ENCODE measurements at places on chromosomes 1 and 21. TPM values are rescaled to one million over a fixed set of nuclear protein-coding genes. Genes with fewer than 3 reads are reported as not detected.

FMOD gene
- polyA plus RNA-seq = 40.0 TPM

FAM167B gene
- polyA plus RNA-seq = 13.3 TPM

DENND2D gene
- polyA plus RNA-seq = 15.2 TPM

GBP2 gene
- polyA plus RNA-seq = 2.8 TPM

RPS6KA1 gene
- polyA plus RNA-seq = 17.0 TPM

ARHGAP29 gene
- polyA plus RNA-seq = 92.2 TPM

LCE2A gene
- not detected for polyA plus RNA-seq

DNA sequence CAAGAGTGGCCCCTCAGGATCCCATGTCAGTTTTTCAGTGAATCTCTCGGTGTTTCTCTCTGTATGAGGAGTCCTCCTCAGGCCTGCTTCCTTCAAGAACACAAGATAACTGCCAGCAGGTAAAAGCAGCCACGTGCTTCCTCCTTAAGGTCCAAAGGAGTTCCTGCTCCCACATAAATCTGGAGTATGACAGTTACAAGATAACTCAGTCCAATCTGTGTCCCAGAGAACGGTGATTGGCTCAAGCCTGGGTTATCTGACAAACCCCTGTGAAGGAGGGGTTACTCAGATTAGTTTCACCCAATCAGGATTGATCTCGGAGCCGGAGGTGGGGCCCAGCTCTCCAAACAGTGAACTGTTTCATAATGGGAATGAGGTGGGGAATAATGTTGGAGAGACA is 5.8 kb upstream of the ANKRD13C start:
- DNase-seq = no peak

DNA sequence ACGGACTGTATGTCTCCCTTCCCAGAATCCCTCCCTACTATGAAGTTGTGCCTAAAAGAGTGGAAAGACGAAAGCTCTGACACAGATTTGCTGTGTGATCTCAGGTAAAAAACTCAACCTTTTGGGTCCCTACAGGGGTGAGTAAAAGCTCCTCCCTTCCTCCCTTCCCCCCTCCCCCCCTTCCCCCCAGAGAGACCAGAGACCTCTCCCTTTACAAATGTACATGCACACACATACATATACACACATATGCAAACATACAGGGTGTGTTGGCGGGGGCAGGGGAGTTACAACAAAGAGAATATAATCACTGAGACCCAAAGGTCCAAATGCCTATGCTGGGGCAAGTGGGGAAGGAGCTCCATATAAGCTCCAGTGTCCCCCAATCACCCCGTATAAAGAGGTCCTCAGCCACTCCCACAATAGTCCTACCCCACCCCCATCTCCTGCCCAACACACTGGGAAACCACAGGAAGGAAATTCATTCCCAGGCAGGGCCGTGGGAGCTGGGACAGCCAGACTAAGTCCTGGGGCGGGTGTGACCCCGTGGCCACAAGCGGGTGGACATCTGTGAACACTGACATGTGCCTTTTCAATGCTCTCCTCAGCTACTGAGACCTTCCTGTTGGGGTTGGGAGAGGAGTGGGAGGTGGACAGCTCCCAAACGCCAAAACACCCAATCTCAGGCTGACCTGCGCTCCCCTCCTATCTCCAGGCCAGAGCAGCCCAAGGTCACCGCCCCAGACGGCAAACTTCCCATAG is 2.0 kb downstream of the MEF2D start:
- DNase-seq = no peak

DNA sequence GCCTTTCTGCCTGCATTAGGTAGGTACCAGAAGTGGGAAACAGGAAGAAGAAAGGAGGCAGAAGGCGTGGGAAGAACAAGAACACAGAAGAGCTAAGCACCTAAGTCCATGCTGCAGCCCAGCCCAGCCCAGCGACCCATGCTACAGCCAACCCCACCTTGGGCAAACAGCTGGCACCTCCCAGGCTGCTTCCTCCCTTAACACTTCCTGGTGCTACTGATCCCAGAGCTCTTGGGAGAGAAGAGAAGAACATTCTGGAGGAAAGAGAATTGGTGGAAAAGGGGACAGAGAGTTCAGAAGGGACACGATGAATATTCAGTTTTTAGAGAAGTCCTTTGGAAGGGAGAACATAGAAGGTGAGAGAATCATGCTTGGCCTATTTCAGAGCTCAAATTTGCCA is 28.5 kb downstream of the PLEKHA6 start:
- DNase-seq = no peak

DNA sequence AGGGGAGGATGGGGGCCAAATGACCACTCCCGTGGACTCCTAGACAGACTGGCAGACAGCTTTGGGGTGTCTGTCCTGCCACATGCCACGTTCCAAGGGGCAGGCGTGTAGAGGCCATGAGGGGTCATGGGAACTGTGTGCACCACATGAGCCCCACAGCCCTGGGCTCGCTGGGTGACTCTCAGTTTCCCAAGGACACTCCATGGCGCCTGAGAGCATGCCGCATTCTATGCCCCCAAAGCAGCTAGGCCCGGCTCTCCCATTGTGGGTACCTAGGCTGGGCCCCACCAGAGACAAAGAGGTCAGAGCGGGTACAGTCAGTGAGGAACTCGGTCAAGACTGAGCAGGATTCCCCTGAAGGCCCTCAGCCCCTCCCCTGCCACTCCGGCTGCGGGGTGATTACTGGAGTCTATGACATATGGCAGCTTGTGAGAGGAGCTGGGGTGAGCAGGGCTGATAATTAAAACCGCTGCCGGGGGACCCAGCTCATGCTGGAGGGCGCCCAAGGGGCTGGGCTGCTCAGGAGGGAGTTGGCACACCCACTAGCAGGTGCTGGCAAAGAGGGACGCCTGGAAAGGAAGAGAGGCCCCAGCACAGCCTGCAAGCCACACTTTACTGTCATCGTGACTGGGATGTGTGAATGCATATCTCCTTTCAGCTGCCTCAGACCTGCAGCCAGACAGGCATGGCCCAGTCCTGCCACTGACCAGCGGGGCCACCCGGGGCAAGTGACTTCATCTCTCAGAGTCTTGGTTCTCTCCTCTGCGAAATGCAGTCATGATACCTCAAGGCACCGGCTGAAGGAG is 8.4 kb downstream of the LRP8 start:
- DNase-seq = no peak

DNA sequence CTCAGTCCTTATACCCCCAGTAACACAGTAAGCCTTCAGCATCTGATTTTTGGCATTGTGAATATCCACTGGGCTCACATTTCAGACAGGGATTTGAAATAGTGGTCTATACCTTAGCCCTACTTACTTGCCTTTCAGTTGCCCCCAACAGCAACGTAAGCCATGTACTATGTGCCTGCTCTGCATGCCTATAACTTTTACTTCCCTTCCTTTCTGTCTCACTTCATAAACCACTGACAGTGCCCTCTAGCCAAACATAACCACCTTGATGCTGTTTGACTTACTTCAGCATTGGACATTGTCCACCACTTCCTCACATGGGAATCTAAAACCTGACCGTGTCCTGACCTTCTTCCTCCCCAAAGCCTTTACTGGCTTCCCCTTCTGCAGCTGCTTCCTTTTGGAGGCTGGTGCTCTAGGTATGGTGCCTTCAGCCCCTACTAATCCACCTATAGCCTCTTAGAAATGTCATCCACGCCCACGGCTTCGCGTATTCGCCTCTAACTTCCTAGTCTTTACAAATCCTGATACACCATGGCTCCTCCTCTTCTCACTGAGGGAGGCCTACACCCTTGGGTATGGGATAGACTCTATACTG is 3.6 kb upstream of the ZNF672 start:
- no peak for DNase-seq

DNA sequence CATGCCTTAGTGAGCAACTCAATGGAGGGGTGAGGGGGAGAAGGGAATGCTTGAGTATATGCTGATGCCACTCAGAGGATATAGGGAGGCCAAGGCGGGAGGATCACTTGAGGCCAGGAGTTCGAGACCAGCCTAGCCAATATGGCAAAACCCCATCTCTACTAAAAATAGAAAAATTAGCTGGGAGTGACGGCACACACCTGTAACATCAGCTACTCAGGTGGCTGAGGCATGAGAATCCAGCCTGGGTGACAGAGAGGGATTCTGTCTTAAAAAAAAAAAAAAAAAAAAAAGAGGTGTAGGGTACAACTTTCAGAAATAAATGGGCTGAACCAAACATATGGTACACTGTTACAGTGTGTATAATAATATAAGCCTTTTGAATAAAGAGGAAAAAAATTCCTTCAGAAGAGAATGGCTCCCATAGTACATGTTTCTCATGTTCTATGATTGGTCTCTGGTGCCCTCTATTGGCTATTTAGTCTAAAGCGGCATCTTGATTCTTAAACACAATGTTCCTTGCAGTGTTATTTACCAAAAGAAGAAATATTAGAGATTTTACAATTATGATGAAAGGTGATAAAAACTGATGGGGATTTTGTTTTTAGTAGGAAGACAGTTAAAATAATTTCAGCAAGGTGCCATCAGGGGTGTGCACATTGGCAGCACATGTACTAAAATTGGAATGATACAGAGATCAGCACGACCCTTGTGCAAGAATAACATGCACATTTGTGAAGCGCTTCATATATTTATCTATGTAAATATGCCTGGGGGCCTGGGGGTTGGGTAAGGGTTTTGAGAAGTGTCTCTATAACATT is 109.8 kb downstream of the PATJ start:
- peak; percentile 72 for DNase-seq

GRCh38 chr1:113146242-113147072 is 73.5 kb downstream of the LRIG2 start:
- no peak for DNase-seq

DNA sequence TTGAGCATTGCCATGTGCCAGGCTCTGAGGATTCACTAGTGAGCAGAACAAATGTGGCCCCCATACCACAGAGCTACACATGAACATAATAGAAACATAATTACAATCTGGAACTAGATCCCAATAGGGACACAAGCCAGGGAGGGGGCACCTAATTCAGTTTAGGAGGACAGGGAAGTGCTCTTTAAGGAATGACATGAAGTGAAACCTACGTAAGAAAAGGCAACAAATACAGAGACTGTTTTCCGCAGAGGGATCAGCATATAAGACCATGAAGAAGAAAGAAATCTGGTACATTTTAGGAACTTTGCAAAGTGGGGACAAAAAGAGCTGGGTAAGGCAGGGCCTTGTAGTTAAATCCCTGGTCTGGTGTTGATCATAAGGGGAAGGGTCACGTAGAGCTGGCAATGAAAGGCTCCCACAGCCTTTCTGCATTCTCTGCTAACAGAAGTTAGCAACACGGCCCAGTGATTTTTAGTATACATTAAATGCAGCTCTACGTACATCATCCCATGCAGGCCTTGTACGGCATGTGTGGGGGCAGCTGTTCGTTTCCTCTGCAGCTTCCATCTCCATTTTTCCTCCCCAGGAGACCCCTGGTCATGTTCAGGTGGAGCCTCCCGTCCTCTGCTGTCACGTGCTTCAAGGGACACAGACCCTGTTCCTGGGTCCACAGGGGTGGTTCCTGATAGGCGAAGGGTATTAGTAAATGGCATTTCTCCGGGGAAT is 26.8 kb upstream of the SLC30A1 start:
- DNase-seq = no peak

GRCh38 chr1:109541102-109541501 is 1.4 kb downstream of the GPR61 start:
- no peak for DNase-seq

DNA sequence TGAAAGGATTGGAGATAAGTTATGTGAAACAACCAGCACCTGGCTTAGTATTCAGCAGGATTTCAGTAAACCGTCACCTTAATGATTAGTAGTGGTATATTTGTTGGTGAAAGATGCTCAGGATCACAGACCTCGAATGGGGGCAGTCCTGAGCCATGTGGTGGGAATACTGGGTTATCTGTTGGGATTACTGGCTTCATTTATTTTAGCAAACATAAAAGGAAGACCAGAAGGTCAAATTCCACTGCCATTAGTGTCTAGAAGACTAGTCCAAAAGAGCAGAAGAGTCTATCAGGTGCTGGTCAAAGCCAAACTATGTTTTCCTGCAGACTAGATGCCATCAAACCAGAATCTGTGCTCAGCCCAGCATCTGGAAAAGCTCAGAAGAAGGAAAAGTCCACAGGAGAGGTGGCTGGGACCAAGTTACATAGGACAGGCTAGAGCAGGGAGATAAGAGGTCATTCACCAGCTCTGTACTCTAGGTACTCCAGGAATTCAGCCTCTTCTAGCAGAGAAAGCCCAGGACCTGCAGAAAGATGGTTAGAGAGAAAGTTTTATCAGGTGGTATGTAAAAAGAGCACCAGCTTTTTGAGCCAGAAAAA is 343.4 kb downstream of the PLPP3 start:
- DNase-seq = no peak

GRCh38 chr1:163267962-163268361 is 53.8 kb upstream of the NUF2 start:
- no peak for DNase-seq

GRCh38 chr1:149997585-149998262 is 12.8 kb downstream of the OTUD7B start:
- no peak for DNase-seq

GRCh38 chr21:44391345-44392091 is 38.1 kb downstream of the TRPM2 start:
- DNase-seq = no peak

- DNase-seq = no peak
Measured at GRCh38 chr1:190168116-190168892, 309.4 kb downstream of the BRINP3 start.

DNA sequence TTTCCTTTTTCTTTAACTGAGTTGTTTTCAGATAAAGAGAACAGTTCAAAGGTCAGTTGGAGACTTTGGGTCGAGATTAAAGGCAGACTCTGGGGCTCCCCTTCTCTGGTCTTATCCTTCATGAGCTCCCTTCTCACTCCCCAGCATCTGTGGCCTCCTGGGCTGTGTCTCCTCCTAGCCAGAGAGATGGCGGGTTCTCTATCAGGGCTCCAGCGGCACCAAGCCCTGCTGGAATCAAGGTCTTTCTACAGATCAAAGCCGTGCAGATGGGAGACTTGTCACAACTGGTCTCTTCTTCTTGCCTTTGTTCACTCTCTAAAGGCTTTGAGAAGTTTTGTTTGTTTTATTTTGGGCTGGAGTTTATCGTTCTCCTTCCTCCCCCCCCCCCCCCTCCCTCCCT is 373.7 kb upstream of the C1orf174 start:
- DNase-seq = no peak

DNA sequence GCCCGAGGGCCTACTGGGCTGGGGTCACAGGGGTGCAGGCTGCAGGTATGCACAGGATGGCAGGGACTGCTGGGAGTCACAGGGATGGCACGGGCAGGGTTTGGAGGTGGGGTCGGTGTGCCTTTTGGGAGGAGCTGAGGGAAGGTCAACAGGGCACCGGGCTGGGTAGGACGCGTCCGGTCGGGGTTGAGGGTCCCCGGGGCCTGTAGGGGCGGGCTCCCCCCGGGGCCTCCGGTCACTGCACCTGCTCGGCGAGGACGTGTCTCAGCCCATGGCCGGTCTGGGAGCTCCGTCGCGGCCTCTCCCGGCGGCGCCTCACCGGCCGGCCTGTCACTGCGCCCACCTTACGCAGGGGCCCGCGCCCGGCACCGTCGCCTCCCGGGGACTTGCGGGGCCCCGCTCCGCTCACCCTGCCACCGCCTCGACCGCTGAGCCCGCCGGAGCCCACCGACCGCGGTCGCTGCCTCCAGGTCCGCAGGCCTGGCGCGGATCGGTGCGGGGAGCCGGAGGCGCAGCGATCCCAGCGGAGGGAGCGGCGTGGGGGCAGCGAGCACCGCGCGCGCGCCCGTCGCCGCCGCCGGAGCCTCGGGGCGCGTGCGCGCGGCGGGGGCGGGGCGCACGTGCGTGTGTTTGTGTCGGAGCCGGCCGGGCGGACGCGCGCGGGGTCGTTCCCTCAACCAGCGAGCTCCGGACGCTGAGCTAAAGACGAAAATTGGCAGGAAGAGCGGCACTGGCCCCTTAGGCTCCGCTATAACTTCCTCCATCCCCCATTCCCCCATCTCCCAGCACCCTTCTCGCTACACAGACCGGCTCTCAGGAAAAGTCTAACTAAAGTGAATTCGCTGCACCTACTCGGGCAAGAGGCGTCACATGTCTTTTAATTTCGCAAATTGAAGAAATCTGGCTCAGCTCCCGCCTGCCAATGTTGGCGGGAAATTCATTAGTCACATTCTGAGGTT is at the start of gene AMIGO1:
Gene AMIGO1 (minus strand): TSS at position 552 of the 959 bp plus-strand sequence. CDS start 815 bp downstream, outside the sequence.
- DNase-seq = peak; percentile 61
